ENCODE measurements at places on chromosomes 7 and 10.

DNA sequence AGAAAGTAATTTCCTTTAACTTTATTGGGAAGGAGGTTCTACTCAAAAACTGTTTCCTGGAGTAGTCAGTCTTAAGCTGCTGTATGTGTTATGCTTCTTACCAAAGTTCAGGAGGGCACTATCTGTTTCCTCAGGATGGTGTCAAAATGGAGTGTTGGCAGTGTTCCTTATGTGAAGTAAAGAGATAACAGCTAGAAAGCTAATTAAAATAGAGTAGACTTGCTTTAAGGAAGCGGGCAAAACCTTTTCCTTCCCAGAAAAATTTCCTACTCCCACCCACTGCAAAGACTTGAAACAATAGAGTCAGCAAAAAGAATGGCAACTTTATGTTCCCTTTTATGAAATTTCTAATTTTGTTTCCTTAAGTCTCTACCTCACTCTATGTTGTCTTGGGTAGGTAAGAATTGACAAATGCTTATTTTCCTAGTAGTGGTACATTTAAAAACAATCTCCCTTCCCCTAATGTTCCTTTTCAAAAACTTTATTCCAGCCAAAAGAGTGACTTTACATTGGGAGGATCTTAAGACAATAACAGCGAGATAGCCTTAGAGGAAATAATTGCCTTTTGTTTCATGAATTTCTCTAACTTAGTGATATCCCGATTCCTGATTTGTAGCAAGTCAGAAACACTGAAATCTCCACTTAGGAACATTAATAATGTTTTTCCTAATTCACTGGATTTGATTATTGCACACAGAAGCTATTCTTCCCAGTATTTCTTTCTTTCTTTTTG lies 26.5 kb upstream of the ENTPD1 start:
- no peak for DNase-seq

DNA sequence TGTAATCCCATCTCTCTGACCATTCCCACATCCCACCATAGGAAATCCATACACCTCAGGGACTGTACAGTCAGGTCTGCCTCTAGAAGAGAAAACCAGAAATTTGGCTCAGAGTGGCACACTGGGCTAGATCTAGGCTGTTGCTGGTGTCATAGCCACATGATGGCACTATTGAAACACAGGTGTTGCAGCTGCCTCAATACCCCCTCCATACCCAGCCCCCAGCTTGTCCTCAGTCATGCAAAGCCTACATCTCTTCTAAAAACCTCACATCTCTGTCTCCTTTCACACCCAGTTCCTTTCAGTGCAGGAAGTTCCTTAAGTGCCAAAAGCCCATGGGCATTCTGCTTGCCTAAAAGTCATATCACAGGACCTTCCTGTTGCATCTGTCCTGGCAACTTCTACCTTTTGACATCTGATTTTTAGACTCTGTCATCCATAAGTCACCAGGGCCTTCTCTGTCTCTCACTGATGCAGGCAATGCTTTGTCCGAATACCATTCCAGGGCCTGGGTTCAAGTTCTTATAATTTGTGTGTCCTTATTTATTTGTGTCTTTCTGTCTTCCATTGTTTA lies 27.0 kb upstream of the HIBADH start:
- peak; percentile 35 for DNase-seq

DNA sequence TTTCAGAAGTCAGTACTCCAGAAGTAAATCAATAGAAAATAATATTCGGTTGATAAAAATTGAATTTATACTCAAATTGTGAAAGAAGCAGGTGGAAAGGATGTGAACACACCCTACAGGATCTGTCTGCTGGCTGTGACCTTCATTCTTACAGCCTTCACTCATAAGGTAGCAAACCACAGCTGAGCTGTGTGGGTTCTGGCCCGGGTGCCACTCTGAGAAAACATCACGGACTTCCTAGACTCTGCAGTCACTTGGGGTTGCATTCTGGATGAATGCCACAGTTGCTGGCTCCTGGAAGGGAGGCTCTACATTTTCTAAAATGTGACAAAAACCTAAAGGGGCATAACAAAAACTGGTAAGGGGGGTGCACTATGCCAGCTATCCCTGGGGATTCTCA lies 36.0 kb upstream of the ABLIM1 start:
- DNase-seq = no peak

GRCh38 chr7:73668103-73668885 lies 663 bp downstream of the VPS37D start:
- no peak for DNase-seq

GRCh38 chr10:95168694-95169093 lies 25.3 kb upstream of the ACSM6 start:
- DNase-seq = no peak

DNA sequence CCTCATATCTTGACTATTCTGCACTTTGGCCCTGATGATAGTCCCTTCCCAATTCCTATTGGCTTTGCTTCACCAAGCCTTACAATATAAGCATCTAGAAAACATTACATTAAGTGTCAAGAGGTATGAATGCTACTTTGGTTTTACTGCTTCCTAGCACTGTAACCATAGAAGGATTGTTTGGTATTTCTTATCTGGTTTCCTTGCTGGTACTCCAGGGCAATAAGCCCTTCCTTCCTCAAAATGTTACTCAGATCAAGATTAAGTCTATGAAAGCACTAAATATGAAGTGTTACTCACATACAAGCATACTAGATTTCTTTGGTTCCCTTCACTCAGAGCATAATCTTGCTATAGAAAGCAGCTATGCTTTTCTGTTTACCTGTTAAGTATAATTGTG lies 492.5 kb downstream of the ETV1 start:
- DNase-seq = no peak

DNA sequence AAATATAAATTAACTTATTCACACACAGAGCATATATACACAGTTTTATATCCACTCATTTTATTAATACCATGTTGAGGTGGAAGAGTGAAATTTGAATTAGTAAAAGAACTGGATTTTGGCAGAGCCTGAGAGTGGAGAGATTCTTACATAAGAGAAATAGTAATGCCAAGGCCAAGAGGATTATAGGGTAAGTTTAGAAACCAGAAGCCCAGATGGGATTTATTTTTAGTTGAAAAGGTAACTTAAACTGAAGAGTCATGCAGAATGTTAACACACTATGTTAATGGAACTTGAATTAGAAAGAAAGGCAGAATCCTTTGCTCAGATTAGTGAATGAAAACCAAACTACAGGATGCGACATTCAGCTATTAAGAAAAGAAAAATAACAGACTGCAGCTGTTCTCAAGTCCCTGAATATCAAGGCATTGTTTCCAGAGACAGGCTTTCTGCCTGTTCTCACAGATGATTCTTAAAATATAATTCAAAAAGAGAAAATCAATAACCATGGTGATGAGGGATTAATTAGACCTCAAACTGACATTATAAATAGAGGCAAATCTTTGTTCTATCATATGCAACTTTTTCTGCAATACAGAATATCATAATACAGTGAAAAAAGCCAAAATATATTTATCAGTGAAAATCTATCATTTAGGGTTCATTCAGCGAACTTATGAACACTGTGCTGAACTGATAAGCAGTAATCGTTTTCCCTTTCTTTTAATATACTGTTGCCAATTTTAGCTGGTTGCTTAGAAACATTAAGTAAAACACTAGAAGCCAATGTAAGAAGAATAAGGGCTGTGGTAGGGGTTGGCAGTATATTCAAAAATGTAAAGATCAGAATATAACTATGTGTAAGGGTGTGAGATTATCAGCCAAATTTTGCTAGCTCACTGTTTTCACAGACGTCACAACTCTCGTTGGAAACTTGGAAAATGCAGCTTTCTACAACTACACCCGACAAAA lies 34.4 kb downstream of the HECTD2 start:
- DNase-seq = no peak

DNA sequence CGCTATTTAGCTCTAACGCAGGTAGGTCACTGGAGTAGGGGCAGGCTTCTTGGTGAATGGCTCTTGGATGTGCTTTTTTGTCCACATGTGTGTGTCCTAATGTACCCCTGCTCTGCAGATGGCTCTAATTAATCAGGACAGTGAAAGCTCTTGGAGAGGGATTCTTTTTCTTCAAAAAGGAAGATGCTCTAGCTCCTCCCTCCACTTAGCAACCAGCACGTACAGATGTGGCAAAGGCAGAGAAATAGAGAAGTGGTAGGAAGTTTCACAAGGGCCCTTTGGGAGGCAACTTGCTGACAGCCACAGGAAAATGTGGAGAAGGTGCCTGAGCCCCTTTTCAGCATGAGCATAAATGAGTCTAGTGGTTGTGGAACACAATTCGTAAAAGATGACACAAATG lies 221.7 kb downstream of the PLXNA4 start:
- no peak for DNase-seq

GRCh38 chr7:3240826-3241430 lies 60.1 kb upstream of the SDK1 start:
- no peak for DNase-seq

DNA sequence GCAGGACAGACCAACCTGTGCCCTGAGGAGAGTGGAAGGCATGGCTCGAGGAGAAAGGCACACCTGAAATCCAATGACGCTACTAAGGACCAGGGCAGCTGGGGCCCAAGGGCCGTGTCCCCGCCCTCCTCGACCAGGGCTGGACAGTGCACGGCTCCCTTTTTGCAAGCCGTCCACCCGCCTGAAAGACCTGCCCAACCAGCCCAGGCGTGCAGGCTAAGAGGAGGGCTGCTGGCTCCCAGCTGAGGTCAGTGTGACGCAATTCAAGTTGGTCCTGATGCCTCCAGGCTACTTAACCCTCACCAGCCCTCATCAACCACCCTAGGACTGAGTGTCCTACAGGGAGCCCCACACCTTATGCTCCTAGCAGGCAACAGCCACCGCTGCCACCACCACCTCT lies 69.3 kb downstream of the DLG5 start:
- DNase-seq = no peak

- no peak for DNase-seq
These were observed 266.9 kb downstream of the DNAJB6 start for GRCh38 chr7:157603716-157604115.

- no peak for DNase-seq
These were observed 306.2 kb downstream of the GPR37 start for GRCh38 chr7:124459101-124460055.

DNA sequence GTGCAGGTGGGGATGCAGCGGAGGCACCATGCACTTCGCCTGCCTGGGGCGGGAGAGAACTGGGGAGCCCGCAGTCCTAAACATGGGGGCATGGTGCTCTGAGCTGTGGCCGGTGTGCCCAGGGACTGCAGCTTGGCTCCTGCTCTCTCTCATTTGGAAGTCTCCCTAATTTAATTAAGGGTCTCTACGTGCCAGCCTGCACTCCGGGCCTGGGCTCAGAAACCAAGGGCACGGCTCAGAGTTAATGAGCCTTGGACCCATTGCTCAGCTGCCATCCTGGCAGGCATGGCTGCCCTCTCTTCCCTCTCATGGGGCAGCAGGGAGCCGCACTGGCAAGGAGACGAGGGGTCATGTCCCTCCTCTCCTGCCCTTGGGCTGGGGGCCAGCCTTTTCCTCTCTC lies 115.6 kb downstream of the CDH23 start:
- no peak for DNase-seq

DNA sequence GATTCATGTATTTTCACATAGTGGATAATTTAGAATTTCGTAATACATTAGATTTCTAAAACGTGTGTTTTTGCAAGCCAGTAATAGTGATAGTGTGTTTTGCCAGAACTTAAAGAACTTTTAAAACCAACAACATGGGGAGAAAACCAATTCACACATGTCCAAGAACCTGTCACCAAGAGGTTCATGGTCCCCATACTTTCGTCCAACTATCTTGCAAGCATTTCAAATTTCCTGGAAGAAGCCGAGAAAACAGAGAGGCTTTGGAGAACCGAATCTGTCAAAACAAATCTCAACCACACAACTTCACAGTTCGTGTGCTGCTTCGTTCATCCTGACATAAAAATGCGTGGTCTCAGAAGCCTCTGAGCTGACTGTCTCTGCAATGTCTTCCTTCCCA lies 31.9 kb downstream of the GFRA1 start:
- DNase-seq = no peak

DNA sequence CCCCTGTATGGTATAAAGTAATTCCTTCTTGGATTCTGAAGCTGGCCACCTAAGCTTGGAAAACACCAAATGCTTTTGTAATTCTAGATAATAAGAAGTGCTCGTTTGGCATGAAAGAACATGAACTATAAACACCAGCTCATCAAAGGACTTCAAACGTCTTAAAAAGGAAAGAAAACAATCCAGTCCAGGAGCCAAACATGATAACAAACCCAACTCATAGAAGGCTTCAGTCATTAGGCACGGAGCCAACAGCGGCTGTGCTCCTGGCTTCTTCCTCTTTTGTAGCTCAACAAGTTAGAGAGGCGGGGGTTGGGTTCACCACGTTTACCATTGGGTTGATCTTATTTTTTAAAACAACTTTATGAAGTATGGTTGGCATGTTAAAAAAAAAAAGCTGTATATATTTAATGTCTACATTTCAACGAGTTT lies 56.4 kb upstream of the ECHDC3 start:
- no peak for DNase-seq

DNA sequence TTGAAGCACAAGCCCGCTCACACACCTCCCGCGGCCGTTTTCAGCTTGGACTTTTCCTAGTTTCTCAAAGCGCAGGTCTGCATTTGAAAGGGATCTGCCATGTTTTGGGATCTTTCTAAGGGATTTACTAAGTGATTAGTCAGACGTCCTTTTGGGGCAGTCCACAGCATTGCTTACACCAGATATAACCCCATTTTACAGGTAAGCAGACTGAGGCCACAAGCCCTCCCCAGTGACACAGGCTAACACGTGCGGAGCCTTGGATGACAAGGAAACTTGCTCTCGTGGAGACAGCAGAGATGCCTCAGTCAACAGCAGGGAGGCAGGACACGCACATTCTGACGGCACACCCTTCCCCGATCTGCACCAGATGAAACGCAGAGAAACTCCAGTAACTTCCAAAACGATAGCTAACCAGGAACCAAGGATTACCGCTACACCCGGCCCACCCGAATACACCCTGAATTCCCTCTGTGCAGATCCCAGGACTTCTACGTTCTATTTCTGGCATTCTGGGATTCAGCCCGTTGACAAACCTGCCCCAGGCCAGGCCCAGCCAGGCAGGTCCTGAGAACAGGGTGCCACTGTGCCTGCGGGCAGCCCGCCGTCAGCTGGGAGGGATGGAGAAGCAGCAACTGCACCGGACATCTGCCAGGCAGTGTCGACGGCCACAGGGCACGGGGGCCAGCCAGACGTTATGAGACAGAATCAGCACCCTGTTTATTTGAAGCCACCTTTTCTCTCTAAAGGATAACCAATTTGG lies 27.9 kb downstream of the FOXL3 start:
- DNase-seq = no peak

GRCh38 chr10:132066812-132067211 lies 1.1 kb downstream of the JAKMIP3 start:
- no peak for DNase-seq

DNA sequence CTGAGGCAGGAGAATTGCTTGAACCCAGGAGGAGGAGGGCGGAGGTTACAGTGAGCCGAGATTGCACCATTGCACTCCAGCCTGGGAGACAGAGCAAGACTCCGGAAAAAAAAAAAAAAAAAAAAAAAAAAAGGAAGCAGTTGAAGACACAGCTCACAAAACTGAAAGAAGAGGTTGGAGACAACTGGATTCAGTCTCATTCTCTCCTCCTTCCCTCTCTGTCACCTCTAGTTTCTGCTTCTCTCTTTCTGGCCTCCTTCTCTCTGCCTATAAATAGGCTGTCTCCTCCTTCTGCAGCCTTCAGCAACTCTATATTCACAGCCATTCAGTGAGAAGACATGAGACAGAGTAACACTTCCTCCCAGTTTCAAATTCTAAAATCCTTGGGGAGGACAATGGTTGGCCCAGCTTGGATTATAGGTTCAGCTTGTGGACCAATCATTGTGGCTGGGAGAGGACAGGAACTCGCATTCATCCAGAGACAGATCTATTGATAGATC lies 125.6 kb upstream of the HABP2 start:
- no peak for DNase-seq

GRCh38 chr10:71263376-71263775 lies 51.0 kb downstream of the UNC5B start:
- DNase-seq = no peak

GRCh38 chr10:36577126-36577525 lies 548.3 kb upstream of the ANKRD30A start:
- no peak for DNase-seq

Measured in activated CD4-positive, alpha-beta T cell treated with anti-CD3 and anti-CD28 coated beads, Interleukin-2, Interleukin-4, amounts not matched to agents 100 ng/mL and 50 ng/mL, durations not matched to agents 16 hours and 8 hours (primary cell).